ENCODE measurements at places on chromosomes 6 and 20. TPM values are rescaled to one million over a fixed set of nuclear protein-coding genes. Genes with fewer than 3 reads are reported as not detected.
A peak's percentile ranks its signal among the peaks of the same experiment; 100 is the strongest.

GRCh38 chr20:57112448-57112847 is 154.0 kb downstream of the BMP7 start:
- no peak for DNase-seq

DNA sequence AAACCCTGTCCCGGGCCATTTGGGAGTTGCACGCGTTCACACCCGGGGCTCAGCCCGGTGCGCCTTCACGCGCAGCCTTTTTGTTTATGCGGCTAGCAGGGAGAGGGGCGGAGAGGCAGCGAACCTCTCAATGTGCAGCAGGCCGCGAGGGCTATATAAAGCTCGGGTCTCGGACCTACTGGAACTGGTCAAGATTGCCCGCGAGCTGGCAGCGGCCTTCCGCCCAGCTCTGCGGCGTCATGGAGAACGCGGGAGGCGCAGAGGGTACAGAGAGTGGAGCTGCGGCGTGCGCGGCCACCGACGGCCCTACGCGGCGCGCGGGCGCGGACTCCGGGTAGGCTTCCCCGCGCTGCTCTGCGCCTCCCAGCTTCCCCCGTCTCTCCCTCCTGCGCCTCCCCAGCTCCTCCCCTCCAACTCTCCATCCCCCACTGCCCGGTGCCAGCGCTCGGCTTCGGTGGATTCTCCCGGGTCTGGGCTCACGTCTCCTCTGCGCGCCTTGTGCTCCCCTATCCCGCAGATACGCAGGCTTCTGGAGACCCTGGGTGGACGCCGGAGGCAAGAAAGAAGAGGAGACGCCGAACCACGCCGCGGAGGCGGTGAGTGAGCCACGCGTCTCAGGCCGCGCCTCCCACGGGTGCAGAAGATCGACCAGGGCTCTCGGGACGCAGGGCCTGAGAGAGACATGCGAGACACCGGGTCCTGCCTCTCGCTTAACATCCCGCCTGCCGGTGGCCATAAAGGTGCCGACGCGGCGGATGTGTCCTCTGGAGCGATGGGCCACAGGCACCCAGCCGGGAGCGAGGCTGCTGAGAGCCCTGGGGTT is at the start of gene RIPPLY2:
RIPPLY2 (plus strand) TSS at position 183 of the 823 bp plus-strand sequence; CDS start at position 240, 57 bp downstream.
- DNase-seq: peak; percentile 56

DNA sequence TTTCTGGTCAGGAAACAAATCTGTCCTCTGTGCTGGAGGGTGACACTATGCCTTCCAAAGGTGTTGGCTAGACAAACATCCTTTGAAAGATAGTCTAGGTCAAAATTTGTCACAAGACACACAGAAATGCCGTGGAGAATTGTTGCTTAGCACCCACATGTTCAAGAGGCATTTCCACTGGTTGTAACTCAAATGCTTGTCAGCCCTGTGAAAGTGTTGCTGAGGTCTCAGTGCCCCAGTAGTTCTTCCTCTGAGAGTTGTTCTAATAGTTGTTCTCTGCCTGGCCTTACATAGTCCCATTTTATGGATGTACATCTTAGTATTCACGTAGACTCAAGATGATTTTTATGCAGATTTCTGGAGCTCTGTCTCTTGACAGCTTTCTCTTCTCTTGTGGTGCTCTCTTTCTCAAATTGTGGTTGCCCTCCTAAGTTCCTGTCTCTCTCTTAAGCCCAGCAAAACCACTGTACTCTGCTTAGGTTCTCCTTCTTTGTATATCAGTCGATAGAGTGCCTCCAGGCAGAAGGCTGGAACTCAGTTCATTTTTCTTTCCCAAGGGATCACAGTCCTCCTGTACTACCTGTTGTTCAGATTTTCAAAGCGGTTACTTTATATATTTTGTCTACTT is 39.5 kb upstream of the REV3L start:
- DNase-seq: no peak

GRCh38 chr6:168908166-168908565 is 345.5 kb downstream of the THBS2 start:
- no peak for DNase-seq

DNA sequence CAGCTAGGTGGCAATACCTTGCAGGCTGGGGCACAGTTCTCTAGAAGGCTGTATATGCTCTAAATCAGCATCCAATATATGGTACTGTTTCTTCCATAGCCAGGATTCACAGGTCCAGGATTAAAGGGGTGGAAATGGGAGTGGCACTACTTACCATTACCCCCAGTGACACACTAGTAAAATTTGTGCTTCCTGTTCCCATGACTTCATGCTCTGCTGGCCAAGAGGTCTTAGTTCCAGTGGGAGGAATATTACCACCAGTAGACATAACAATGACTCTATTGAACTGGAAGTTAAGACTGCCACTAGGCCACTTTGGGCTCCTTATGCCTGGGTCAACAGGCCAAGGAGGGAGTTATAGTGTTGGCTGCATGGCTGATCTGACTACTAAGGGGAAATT is 174.3 kb upstream of the TNFAIP3 start:
- no peak for DNase-seq

GRCh38 chr6:132495604-132496079 is 17.3 kb downstream of the STX7 start:
- DNase-seq: no peak

DNA sequence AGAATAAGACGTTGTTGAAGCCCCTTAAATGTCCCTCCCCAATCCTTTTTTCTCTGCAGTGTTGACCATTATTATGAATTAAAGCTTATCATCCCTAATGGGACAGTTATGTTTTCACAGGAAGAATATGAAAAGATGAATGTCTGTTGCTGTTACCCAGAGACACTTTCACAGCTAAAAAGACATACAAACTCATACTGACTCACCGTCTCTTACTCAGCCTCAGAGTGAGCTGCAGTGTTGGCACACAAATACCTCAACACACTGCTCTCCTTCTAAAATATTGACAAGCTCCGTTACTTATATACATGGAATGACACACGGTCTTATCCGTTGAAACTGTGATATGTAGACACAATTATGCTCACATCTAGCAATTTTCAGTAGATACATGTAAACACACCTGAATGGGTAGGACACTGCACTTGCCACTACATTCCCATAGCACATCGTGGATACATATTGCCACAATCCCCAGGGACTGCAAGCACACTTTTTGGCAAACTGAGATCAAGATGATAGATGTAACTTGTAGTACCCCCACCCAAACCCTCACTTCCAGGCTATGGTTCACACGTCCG is 9.6 kb upstream of the SAPCD1 start:
- DNase-seq: no peak

Gene ZFAND3
- 42.9 TPM for total RNA-seq

Gene NFKBIL1
- 28.6 TPM for total RNA-seq

DNA sequence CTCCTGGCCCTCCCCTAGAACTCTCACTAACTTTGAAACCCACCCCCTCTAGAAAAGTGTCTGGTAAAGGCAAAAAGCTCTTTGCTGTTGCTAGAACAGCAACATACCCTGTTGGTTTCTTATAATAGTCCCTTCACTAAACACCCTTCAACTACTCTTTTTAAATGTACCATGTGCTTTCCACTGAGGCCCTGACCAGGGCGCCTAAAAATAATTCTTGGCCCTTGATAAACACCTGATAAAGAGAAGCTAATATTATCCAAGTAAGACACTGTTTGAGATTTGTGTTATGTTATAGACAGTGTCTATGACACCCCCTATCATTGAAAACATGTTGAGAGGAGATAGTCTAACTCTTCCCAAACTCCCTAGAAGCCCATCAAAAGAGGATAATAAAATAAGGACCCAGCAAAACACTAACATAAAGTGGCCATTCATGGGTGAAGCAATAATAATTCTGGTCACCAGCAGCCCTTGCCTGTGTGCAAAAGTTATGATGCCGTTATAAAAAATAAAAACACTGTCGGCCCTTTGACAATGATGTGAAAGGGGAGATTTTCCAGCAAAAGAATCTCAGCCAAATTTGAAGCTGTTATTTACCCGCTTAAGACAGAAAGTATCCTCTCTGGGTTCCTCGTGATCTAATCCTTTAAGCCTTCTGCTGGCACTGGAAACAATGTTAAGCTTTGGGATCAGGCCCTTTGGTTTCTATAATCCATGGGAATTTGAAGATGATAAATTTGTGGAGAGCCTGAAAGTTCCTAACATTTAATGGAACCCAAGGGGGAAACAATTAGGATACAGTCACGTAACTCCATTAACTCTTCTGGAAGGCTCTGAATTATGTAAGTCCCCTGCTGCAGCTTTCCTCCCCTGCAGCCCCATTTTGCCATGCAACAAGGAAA is 122.6 kb upstream of the PLCB4 start:
- DNase-seq: peak; percentile 95
